ENCODE measurements at places on chromosomes 7 and 10.

DNA sequence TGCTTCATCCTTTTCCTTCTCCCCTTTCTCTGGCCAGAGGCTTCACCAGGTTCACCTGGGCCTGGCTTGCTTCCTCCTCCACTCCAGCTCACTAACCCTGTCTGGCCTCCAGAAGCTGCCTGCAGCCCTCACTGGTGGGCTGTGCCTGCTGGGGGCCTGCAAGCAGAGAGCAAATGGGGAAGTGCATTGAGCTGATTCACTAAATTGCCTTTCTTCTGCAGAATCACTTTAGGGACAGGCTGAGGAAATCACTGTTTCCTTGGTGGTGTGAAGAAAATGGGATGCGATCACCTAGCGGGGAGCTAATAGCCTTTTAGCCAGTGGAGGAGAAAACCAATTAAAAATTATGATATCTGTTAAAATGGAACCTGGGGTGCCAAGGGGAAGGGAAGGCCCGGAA is 3.0 kb downstream of the RET start:
- DNase-seq = no peak

DNA sequence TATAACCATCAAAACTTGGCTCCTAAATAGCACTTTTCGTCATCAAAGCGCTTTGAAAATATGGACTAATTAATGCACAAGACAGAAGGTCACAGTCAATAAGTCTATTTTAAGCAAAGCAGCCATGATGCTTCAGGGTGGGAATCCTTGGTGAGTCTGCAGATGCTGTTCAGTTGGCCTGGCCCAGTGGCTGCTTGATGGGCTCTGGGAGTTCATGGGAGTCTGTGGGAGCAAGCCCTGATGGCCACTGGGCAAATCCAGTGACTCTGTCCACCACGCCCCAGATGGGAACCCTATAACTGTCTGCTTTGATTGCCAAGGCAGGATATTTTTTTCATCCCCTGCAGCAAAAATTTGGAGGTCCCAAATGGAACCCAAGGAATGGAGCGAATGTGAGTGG is 95.7 kb upstream of the CTBP2 start:
- DNase-seq = no peak

DNA sequence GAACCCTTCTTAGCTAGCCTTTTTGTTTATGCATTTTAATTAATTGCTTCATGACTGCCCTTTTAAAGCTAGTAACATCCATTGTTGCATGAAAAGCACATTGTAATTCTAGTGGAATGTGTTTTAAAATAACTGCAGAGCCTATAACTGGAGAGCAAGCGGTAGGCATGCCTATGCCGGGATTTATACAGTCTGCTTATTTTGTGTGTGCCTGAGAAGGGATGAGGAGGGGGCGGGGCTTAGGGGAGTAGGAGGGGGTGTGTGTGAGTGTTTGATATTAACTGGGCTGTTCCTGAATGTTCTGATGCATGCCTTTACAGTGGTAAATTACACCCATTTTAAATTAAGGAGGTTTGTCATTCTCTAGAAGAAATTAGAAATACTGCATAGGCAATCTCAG is 208.1 kb downstream of the TCF7L2 start:
- no peak for DNase-seq

GRCh38 chr7:143882020-143882603 is 19.9 kb downstream of the TCAF1 start:
- DNase-seq = no peak

- no peak for DNase-seq
Measured at GRCh38 chr10:53236941-53237340, 464.4 kb upstream of the MBL2 start.

- no peak for DNase-seq
Measured at GRCh38 chr7:4792537-4793126, 17.2 kb downstream of the AP5Z1 start.

DNA sequence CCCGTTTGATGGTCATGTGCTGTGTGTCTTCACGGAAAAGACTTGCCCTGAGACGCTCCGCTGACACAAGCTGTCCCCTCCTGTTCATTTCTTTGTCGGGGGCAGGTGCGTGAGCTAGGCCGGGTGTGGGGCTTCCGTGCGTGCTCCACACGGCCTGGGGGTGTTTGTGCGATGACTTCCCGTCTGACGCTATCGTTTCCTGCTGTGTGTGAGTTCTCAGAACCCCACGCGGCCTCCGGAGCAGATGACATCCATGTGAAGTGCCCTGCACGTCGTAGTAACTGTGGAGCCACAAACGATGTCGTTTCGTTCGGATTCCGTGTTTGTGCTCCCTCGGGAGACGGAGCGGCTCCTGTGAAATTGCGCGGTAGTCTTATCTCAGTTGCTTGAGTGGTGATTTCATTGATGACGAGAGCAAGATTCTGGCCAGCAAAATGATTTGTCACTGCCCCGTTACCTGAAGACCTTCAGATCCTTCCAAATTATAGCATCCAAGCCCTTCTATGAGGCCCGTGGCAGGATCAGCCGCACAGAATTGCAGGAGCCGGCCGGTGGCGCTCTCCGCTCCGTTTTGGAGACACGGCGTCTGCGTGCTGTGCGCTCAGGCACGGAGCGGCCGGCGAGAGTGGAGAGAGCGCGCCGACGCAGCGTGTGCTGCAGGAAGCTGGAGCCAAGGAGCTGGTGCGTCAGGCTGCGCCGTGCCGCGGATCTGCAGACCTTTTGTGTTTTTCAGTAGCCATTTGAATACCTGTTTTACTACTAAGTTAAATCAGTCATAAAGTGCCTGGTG is 94.9 kb downstream of the NKX6-2 start:
- DNase-seq = no peak

- no peak for DNase-seq
Measured at GRCh38 chr7:4878336-4879335, 4.9 kb downstream of the RADIL start.
